Effector memory CD4-positive, alpha-beta T cell (primary cell): ENCODE measurements at places on chromosomes 1 and 21.

DNA sequence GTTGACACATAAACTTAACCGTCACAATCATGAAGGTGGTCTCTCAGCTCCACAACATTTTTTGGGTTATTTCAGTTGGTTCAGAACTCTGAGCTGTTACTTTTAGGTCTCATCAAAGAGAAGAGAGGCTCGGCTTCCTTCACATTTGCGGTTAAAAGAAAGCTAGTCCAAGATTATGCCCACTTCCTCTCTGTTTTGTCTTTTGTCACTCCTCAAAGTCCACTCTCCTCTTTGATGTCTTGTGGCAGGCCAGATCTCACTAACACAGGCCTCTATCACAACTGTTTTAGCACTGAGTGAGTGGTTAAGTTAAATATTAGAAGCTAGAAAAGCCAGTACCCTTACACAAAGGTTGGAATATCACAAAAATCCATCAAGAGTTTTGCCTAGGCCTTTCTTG lies 195.7 kb downstream of the FCRL5 start:
- DNase-seq, result no peak

DNA sequence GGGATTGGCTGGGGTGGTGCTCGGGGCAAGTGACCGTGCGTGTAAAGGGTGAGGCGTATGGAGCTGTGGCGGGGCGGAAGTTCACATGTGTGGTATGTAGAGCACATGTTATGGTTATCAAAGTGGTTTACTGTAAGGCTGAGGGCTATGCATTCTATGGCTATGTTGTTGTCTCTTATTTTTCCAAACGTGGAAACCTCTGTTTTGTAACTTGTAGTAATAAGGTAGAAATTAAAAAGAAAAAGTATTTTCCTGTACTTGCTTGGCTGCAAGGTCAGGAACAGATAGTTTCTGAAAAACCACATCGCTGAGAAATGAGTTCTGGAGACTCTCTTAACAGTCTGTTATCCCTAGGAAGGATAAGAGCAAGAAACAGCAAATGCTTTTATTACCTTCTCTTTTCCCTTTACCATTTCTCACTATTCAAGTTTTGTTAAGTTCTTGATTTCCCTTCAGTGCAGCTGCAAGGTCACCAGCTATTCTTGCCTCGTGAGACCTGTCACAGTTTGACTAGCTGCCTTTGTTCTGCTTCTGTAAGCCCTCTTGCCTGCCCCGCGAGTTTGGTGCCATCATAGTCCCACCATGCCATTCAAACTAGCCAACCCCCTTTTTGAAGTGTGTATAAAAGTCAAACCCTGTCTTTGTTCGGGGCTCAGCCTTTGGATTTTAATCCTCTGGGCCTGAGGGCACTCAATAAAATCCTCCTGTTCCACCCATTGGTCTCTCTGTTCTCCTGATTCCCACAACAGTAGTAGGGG lies 9.5 kb downstream of the RNU1-2 start:
- DNase-seq, result peak; percentile 36

DNA sequence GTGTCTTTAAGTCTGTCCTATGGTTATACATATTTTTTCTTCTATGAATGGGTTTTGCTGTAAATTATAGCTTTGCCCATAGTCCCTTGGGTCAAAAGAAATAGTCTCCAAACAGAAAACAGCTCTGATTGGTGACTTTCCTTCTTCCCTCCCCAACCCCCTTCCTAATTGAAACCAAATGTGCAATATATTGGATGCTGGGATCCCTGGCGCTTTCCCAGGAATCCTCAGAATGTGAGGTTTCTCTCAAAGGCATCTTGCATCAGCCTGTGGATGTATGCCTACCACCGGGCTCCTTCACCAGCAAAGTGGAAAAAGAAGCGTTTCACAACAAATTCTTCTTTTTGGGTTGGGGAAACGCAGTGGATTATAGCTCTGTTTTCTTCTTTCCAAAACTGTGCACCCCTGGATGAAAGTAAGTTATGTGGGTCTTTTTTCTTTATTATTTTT lies at the start of gene DDR2:
TSS of gene DDR2 (plus strand) at position 248 of the 450 bp plus-strand sequence. CDS start 86,600 bp downstream, outside the sequence.
- no peak for DNase-seq

DNA sequence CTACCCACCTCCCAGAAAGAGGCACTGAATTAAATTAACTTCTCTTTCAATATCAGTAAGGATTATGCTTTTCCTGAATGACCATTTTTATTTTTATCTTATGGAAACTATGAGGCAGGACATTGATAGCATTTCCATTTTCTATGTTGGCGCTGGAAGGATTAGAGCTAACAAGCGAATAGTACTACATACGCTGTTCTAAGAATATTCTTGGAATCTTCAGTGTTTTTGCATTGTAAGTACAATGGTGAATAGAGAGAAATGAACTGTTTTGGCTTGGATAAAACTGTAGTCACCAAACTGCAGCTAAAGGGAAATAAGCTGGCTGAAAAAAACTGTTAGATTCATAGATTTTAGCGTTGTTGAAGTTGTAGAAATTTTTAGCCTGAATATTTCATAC lies 779.0 kb upstream of the ADGRL4 start:
- DNase-seq, result no peak

DNA sequence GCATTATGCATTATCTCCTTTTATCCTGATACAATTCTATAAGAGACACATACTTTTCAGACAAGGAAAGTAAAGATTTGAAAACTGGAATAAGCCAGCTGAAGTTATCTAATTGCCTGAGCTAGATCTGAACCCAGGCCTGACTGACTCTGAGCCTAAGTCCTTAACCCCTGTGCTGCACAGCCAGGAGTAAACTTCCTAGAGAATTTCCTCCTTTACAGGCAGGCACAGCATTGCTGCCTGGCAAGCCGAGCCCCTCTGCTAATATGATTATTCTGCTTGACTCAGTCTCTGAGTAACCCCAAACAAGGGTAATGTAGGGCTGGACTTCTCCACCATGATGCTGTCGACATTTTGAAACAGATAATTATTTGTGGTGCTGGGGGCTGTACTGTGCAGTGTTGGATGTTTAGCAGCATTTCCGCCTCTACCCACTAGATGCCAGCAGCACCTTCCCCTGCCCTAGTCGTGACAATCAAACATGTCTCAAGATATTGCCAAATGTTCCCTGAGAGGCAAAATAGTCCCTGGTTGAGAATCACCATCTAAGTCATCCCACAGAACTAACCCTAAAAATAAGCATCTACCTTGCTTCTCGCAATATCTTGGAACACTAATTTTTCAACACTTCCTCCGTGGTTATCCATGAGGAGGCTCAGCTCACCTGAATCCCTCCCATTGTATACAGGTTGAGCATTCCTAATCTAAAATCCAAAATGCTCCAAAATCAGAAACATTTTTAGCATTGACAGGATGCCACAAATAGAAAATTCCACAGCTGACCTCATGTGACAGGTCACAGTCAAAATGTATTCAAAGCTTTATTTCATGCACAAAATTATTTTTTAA lies 18.5 kb downstream of the CAMK1G start:
- peak; percentile 6 for DNase-seq

GRCh38 chr21:20083925-20084324 lies 914.3 kb upstream of the NCAM2 start:
- DNase-seq, result no peak

- DNase-seq, result no peak
Measured at GRCh38 chr1:181504399-181504842, 21.1 kb downstream of the CACNA1E start.

DNA sequence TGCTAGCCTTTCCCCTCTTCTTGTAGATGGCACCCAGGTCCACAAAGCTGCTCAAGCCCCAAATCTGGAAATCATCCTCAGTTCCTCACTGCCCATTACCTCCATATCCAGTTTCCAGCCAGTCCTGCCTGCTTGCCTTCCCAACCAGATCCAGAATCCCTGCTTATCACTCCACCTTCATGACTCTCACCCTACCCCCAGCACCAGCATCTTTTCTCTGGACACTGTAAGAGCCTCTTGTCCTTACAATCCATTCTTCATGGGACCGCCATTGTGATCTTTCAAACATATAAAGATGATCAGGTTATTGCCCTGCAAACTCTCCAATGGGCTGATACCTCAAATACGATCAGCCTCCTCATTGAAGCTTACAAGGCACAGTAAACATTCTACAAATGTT lies 23.5 kb upstream of the NPL start:
- no peak for DNase-seq

DNA sequence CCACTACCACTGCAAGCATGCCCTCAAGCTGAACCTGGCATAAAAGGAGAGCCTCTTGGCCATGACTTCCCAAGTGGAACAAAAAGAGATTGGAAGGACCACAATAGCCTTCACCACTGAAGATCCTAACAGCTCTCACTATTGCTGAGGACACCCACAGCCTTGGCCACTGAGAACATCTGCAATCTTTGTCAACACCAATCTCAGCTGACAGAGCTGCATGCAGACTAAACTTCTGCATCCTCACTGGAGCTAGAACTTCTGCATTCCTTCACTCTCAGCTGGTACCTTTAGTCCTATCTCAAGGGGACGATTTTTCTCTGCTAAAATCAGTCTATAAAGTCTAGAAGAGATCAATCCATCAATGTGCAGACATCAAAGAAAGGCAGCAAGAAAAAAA lies 8.3 kb upstream of the FCRL2 start:
- no peak for DNase-seq

- no peak for DNase-seq
Measured at GRCh38 chr1:79376106-79376505, 369.6 kb upstream of the ADGRL4 start.

GRCh38 chr1:47621483-47621882 lies 183.6 kb downstream of the FOXD2 start:
- no peak for DNase-seq

DNA sequence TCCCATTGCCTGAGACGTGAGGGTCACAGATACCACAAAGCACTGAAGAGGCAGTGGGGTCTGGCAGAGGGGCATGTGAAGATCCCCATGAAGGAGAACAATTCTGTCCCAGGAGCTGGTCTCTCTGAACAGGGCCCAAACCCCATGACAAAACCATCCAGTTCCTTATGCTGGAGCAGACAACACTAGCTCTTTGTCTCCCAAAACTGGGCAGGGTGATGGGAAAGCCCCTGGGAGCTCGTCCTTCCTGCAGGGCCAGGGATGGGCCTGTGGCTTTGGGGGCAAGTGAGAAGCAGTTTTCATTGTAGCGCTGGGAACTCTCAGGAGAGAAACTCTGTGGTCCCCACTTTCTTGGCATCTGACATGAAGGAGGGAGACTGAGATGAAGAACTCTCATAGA lies 8.8 kb downstream of the ETV3L start:
- no peak for DNase-seq

DNA sequence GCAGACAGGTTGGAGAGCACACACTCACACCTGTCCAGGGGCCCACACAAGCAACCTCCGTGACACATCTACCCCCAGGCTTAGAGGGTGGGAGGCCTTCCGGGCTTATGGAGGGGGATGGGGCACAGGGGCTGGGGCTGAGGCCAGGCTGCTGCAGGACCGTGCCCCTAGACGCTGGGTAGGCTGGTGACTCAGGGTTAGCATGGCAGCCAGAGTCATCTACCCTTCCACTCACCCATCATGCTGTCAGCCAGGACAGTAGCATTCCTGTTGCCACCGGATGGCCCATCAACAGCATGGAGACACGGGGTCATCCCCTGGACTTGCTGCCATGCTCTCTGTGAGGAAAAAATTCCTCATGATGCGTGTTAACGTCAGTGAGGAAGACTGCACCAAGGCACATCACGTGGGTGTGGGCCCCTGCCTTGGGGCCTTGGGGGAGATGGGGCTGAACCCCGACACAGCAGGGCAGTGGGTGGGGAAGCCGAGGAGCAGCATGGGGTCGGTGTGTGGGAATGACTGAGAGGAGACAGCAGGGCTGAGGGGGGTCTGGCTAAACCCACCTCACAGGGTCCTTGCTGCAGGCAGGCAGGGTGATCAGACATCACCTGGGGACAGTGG lies 52.8 kb downstream of the WNT9A start:
- no peak for DNase-seq

GRCh38 chr1:167522246-167522645 lies 3.9 kb upstream of the CD247 start:
- no peak for DNase-seq

GRCh38 chr1:212686069-212686468 lies 13.6 kb downstream of the BATF3 start:
- DNase-seq, result no peak

- DNase-seq, result peak; percentile 17
Measured at GRCh38 chr1:173870252-173871075, 2.3 kb downstream of the ZBTB37 start.

DNA sequence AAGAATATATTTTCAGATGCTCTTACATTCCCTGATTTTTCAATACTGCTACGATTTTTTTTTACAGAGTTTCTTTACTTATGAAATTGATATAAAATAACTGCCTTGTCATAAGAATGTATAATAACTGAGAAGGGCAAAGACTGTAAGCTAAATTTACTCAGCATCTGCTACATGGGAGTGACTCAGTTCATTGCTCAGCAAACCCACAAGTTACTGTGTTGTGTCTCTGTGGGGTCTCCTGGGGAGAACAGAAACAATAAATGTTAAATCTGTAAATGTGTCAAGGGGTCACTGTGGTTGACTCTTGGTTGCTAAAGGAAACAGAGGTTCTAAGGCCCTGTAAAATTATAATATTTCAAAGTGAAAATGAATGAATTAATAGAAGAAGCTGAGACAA lies 210.3 kb upstream of the CACYBP start:
- DNase-seq, result no peak

GRCh38 chr1:218674280-218674773 lies 329.2 kb downstream of the TGFB2 start:
- no peak for DNase-seq

- peak; percentile 36 for DNase-seq
Measured at GRCh38 chr1:20485527-20486456, at the start of gene CAMK2N1. Gene CAMK2N1 (minus strand): TSS chr1:20486210. CDS start chr1:20485379, 831 bp downstream.

GRCh38 chr1:96634883-96635282 lies 86.7 kb upstream of the PTBP2 start:
- no peak for DNase-seq

DNA sequence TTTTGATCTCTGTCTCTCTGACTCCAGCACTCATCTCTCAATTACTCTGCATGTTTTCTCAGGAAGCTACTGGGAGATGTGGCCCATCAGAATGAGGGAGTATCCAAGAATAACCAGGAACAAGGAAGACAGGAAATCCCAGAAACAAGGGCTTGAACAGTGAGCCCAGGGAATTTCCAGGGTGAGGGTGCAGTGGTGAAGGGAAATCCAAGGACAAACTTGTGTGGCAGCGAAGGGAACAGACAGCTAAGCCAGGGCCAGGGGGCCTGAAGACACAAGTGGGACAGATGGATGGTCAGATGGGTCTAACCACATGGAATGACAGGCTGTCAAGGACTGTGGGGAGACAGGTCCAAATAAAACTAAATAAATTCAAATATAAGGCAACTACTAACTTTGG lies 121.8 kb upstream of the ERRFI1 start:
- DNase-seq, result no peak

DNA sequence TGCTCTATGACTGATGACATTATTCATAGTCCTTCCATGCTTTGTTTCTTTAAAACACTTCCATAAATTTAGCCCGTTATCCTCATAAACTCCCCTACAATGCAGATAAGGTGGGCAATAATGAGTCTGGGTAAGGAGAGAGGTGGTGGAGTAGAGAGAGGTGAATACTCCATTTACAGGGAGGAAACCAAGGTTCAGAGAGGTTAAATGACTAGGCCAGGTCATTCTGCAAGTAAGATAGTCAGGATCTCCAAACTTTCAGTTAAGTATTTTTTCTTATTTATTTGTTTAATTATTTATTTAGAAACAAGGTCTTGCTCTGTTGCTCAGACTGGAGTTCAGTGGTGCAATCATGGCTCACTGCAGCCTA lies 26.1 kb downstream of the PAFAH2 start:
- DNase-seq, result no peak
